Colonic mucosa (tissue), 4 donors: ENCODE measurements at places on chromosomes 2 and 18.
A peak's percentile ranks its signal among the peaks of the same experiment; 100 is the strongest.

DNA sequence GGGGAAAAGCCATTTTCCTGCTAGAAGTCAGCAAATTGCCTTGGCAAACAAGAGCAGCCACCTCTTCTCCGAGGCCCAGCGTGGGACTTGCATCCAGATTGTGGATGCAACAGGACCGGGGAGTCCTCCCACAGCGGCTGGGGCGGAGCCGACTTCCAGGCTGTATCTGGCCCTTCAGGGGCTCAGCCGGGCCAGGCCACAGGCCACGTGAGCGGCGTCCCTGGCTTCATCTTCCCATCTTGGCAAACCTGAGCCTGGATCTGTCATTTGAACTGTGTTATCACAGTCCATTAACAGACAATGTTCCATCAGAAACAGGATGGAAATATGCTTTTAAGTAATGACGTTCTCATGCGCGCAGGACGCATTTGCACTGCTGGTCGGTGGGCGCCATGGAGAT is 483.5 kb upstream of the SALL3 start:
- no peaks in the 10 kb centered on the region for H3K27me3 ChIP-seq
- no peak for DNase-seq
- H3K27ac ChIP-seq: no peak overlapping the region
- H3K36me3 ChIP-seq: no peaks in the 10 kb centered on the region

- no peaks in the 10 kb centered on the region for H3K27me3 ChIP-seq
- H3K36me3 ChIP-seq: no peaks in the 10 kb centered on the region
- peaks cover 13% of the 10 kb centered on the region for H3K4me1 ChIP-seq
- peak overlapping the region; percentile 89 for H3K27ac ChIP-seq
These were observed 48.1 kb upstream of the MSH2 start for GRCh38 chr2:47354848-47355204.

DNA sequence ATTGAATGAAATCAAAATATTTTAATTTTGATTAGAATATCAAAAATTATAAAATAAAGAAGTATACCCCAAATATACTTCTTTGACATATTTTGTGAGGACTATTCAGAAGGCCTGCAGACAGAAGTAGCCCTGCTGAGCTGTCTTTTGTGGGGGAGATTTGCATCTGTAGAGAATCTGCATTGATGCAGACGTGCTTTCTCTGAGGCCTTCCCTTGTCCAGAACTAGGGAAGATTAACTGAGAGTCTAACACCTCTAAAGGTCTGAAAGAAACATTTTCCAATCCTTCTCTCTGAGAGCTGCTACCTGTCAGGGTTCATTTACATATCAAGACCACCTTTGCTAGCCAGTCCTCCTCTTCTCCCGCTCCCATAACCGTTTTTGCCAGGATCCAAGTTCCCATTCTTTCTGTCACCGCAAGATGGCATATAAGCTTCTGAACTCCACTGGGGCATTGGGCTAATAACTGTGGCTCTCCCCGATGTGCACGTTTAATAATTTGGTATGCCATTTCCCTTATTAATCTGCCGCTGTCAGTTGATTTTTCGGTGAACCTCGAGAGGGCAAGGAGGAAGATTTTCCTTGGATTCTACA is 510.4 kb upstream of the CNTNAP5 start:
- no peaks in the 10 kb centered on the region for H3K27me3 ChIP-seq
- H3K36me3 ChIP-seq: no peaks in the 10 kb centered on the region
- no peaks in the 10 kb centered on the region for H3K4me1 ChIP-seq
- H3K27ac ChIP-seq: no peak overlapping the region

DNA sequence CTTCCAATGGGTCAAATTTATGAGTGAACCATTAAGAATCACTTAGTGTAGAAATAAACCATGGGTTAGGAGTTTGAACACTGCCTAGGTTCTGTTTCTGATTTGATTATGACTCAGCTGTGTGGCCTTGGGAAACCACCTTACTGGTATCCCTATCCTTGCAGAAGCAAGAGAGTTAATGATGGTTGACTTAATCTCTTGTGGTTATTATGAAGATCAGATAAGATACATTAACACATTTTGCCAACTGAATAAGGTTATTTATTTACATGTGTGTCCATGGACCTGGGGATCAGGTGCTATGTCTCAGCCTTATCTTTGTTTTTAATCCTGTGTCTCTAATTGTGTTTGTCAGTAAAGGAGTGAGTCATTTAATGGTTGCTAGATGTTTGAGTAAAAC is 5.4 kb upstream of the KCNJ13 start:
- H3K36me3 ChIP-seq: no peaks in the 10 kb centered on the region
- no peak overlapping the region for H3K4me3 ChIP-seq
- no peak for DNase-seq
- no peaks in the 10 kb centered on the region for H3K27me3 ChIP-seq
- no peak overlapping the region for H3K27ac ChIP-seq

- H3K27ac ChIP-seq: no peak overlapping the region
- no peaks in the 10 kb centered on the region for H3K27me3 ChIP-seq
- no peaks in the 10 kb centered on the region for H3K36me3 ChIP-seq
These were observed 32.0 kb downstream of the SLC14A1 start for GRCh38 chr18:45755934-45756333.
